ENCODE measurements at places on chromosomes 3 and 15.

- DNase-seq: no peak
These were observed 15.5 kb downstream of the PDZRN3 start for GRCh38 chr3:73609315-73609641.

DNA sequence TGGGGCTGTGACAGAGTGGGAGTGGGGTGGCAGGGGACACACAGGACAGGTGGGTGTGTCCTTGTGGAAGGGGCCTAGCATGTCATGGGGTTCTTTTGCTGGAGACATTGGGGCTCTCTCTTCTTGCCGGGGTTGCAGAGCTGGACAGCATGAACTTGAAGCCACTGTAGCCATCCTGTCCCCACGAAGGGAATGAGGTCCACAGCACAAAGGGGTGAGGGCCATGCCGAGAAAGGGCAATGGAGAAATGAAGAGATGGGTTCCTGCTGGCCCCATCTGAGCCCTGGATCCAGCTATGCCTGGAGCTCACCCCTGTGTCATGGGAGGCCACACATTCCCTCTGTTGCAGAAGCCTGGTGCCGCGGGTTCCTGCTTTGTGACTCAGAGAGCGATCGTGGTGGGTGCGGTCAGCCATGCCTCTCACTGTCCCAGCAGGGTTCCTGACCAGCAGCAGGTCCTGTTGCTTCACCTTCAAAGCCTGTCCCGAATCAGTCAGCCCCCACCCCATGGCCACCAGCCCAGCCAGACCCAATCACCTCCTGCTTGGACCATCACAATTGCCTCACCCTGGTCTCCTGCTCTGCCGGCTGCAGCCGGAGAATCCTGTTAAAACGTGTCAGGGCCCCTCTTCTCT lies 50.0 kb downstream of the DNAJB8 start:
- no peak for DNase-seq

DNA sequence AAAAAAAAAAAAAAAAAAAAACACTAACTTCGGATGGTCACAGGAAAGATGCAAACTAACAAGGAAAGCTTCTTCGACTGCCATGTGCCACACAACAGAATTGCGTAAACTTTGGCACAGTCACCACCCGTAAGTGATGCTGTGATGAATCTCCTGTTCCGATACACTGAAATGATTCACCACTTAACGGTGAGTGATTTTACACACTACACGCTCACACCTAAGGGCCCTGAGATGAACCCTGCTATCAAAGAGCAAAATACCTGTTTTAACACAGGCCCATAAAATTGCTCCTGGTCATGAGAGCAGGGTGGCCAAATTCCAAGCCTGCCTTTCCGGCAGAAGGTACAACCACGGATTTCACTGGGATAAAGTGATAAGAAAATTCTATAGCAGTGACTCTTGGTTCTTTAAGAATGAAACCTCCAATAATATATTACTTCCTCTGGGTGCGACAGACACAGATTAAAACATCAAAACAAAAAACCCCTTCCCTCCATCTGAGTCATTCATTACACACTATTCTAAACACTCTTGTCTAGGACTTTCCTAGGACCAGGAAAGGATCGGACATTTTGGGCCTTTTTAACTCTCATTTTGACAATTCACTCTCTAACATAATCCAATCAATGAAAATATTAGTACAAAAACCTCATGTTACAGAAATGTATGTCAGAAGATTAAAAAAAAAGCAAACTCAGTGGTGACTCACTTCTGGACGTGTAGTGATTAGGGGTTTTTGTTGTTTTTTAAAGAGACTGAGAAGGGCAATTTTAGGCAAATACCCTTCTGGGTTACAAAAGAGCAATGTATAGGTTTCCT lies 28.3 kb downstream of the LRIG1 start:
- no peak for DNase-seq

GRCh38 chr3:12741209-12741608 lies 17.9 kb downstream of the TMEM40 start:
- DNase-seq: no peak

GRCh38 chr3:150373234-150373875 lies 34.7 kb upstream of the TSC22D2 start:
- no peak for DNase-seq

- DNase-seq: no peak
These were observed 28.5 kb downstream of the OSTN start for GRCh38 chr3:191227541-191227940.

- DNase-seq: no peak
These were observed 1.6 kb downstream of the NMD3 start for GRCh38 chr3:161222662-161223061.

- DNase-seq: no peak
These were observed 102.8 kb upstream of the PFN2 start for GRCh38 chr3:150073513-150073912.

GRCh38 chr3:39972508-39972907 lies 163.1 kb downstream of the MYRIP start:
- no peak for DNase-seq

- DNase-seq: no peak
These were observed 89.1 kb downstream of the ABHD5 start for GRCh38 chr3:43779850-43780249.

GRCh38 chr3:151538456-151539393 lies 77.9 kb upstream of the IGSF10 start:
- DNase-seq: no peak

DNA sequence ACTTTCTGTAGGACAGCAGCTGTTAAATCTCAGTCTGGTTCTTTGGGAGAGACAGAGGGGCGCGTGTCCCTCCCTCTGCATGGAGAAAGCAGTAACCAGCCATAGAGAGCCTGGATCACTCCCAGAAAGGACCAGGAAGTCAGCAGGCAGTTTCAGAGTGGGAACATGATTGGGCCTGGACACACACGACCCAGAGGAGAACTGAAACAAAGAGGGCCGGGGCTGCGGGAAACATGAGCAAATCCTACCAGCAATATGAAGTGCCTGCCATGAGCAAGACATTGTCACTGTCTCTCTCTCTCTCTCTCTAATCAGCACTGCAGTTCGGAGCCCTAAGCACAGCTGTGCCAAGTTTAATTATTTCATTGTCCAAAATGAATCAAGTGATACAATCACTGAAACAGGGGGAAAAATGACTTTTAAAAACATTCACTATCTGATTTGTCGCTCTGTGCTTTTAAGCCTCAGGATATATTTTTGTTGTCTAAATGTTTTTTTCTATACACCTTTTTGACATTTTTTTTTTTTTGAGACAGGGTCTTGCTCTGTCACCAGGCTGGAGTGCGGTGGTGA lies 17.6 kb downstream of the MUC13 start:
- no peak for DNase-seq

DNA sequence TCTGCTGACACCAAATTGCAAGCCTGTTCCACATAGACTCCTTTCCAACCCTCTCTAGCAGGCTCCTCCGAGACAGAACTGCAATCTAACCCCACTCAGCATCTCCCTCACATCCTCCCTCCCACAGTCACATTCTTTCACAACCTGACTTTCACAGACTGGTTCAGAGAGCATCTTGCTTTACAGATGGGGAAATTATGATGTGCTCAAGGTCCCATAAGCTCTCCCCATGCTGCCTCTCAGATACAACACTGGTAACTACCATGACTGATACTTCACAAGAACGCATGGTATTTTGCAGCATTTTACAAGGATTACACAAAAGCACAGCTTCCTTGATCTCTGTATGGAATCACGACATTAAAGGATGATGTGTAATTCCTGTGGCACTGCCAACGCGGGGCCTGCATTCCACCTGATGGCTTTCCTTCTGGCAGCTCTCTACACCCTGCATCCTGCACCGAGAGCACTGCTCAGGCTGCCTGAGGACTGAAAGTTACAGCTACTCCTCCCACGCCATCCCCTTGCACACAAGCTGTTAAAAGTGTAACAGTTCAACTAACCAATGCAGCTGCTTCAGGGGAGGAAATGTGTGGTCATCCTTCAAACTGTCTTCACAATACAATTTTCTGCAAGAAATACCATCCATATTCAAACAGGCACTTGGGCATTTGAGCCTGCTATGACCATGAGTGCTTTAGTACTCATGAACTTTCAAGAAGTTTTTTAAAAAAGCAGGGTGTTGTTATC lies 27.6 kb downstream of the TBC1D2B start:
- DNase-seq: no peak

GRCh38 chr3:179687967-179688535 lies 35.2 kb downstream of the USP13 start:
- DNase-seq: no peak

GRCh38 chr15:77622209-77622933 lies 10.3 kb downstream of the LINGO1 start:
- DNase-seq: no peak

GRCh38 chr3:124791639-124792151 lies 61.4 kb downstream of the UMPS start:
- no peak for DNase-seq

DNA sequence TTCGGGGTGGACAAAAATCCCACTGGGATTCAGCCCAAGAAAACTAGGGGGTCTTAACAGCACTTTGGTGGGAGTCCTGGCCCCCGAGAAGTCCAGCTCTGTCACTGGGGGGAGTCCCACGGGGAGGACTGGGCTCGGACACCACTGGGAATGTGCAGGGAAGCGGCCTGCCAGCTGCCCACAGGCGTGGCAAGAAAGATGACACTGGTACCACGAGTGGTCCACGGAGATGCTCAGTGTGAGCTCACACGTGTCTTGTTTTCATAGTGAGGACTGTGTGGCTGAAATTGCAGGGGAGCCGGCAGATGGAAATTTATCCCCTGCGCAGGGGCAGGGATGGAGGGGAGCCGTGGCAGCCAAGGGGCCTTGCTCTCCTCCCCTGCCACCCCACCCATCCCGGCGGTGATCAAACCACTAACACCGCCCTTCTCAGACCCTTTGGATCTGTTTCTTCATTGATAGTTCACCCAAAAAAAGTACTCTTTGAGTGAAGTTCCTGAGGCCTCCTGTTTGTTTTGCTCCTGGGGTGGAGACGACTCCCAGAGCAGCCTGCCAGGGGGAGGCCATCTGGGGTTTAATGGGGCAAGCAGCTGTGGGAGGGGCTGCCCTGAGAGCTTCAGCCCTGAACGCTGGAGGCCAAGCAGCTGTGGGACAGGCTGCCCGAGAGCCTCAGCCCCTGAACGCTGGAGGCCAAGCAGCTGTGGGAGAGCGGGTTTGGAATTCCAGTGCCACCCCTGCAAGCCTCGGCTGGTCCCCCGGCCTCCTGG lies 130.9 kb downstream of the LRRK1 start:
- no peak for DNase-seq

DNA sequence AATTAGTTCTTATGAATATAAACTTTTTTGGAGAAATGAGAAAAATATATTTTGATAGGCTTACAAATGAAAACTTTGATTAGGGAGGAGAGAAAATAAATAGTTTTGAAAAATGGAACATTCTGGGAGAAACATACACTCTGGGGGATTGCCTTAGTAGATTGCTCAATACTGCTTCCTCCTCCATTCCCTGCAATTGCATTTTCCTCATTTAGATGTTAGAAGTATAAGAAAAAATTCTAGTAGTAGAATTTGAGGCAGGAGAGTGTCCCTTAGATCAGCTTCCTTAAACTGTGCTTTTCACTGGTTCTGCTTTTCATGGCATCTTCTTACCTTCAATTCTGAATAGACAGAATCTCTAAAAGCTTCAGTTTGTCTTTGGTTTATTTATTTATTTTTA lies 46.2 kb upstream of the CTDSPL2 start:
- no peak for DNase-seq

- no peak for DNase-seq
These were observed 190.3 kb downstream of the WNT5A start for GRCh38 chr3:55296791-55297190.

- no peak for DNase-seq
These were observed 12.5 kb downstream of the ZBTB47 start for GRCh38 chr3:42666022-42666421.

GRCh38 chr15:38193496-38193895 lies 59.1 kb upstream of the SPRED1 start:
- no peak for DNase-seq

DNA sequence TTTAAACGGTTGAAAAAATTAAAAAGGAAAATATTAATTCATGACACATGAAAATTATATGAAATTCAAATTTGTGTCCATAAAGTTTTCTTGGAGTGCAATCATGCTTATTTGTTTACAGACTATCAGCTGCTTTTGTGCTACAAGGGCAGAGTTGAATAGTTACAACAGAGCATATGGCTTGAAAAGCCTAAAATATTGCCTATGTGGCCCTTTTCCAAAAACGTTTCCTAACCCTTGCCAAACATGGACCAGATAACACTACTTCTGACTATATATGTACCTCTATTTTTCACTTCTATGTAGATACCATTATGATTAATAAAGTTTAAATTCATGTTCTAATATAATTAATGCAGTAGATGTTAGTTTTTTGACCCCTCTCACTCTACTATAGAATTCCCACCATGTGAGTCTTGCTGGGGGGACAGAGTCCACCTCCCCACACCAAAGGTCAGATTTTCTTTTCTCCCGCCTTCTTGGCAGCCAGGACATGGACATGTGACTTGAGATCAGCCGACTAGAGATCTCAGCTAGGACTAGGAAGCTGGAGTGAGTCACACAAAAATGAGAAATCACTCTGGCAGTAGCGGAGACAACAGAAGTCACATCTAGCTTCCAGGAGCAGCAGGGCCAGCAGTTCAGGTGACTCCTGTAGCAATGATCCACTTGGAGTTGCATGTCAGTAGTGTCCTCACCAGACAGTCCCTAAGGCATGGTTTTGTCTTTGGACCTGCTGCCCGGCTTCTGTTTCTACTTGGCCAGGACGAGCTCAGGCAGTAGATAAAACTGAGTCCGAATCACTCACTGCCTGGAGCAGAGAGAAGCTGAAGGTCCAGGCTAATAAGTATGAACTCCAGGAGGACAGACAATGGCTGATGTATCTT lies 22.4 kb downstream of the CIAO2A start:
- DNase-seq: no peak

GRCh38 chr3:187719628-187720336 lies 17.4 kb upstream of the RTP2 start:
- DNase-seq: no peak

GRCh38 chr15:47437491-47437890 lies 279.8 kb upstream of the SEMA6D start:
- no peak for DNase-seq

DNA sequence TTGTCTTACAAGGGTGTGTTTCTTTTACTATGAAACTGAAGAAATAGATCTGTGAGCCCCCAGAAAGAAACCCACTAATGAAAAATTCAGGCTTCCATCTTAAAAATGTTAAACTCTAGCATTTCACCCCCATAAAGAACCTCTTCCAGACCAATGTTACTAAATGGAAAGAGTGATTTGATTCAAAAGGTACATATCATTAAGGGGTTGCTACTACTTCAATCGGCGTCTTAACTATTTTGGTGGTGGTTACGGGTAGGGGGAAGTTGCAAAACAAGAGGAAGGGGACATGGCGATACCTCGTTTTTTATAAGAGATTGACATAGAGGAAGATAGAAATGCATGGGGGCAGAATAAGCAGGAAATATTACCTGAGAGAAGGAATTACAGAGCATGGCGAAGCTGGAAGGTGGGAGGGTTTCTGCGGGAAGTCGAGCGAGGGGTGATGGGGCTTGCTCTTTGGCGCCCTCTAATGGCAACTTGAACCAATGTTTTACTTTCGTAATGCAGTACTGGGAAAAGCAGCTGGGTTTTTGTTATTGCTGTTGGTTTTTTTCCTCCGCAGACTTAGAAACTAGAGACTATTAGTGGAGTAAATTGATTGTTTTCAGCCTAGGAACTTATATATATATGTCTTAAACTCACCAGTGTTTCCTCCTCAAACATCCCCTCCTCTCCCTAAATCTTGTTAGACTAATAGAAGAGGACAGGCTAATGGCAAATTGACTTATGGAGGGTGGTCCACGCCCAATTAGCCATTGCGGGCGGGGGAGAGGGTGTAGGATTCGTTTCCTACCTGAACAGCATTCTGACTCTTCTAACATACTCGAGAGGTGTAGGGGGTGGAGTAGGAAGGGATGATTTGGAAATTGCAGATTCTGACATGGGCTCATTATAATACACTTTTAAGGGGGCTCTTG lies 11.3 kb upstream of the SOX2 start:
- no peak for DNase-seq
